NCI-H1694 treated with DMSO at 0.1 percent for 48 hours (cell line): ENCODE measurements at places on chromosomes 7 and 10.

DNA sequence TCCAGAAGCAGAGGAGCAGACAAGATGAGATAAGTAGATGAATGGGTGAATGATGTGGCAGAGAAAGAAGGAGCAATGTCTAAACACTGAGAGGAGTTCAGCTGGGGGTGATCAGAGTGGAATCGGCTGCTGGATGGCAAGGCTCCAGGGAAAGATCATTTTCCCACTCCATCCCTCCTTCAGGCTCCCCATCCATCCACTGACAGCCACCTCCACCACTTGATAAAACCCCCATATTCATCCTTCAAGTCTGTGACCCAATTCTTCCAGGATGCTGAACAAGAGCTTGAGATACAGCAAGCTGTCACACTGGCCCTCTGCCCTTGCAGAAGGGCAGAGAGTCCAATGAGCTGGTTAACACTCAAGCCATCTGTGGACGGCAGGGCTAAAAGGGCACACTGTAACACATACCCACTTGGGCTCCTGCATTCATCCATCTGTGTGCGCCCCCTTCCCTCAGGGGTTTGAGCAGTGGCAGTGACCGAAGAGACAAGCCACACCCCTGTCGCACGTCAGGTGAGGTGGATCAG lies 30.8 kb upstream of the CACNB2 start:
- no peak for DNase-seq

DNA sequence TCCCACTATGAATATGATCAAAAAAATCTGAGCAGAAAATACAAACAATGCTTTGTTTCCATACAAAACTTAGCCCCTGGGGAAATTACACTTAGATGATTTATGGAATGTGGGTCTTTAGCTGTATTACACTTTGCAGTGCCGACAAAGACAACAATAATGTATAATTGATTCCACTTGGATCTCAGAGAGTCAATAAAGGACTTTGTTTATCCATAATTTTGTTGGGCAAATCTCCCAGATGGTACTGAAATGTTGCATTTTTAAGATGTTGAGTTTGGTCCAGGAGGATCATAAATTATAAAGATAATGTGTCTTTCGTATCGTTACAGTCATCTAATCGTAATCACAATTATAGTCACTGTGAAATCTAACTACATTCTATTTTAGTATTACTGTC lies 66.9 kb upstream of the DOCK1 start:
- no peak for DNase-seq

GRCh38 chr10:122144199-122144598 lies 126.9 kb upstream of the BTBD16 start:
- no peak for DNase-seq

GRCh38 chr10:99784016-99784726 lies 1.7 kb downstream of the ABCC2 start:
- no peak for DNase-seq

- DNase-seq, result no peak
Measured at GRCh38 chr10:22252224-22252800, 34.5 kb upstream of the EBLN1 start.

DNA sequence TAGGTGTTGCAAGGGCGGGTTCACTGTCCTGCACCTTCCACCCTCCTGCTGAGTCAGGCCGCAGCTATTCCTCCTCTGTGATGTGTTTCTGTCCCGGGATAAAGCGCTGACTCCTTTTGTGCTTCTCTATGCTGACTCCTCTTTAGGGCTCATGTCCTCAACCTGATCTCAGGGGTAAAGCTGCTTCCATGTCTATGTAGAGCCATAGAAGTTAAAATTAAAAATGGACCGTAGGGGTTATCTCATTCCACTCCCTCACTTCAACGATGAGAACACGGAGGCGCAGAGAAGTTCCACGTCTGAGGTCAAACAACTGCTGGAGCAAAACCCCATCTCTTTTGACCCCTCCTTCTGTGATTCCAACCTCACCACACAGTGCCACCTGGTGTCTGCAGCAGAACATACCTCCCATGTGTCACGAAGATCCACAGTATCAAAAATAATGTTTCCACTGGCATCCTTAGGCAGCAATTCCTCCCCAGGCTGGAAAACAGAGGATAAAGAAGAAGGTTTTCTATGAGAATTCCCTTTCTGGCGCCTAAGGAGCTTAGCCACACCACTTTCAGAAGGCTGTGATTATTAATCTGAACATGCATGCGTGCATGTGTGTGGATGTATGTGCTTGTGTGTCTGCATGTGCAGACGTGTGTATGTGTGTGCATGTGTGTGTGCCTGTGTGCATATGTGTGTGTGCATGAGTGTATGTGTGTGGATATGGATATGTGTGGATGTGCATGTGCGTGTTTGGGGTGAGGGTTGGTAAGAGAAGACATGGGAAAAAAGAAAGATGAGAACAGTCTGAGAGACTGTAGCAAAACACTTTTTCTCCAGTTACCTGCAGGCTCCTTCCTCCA lies 81.2 kb upstream of the UCN3 start:
- DNase-seq, result no peak

GRCh38 chr7:142855756-142856564 lies 1.1 kb downstream of the EPHB6 start:
- no peak for DNase-seq

- no peak for DNase-seq
Measured at GRCh38 chr10:35339942-35340341, 3.6 kb downstream of the CCNY start.

DNA sequence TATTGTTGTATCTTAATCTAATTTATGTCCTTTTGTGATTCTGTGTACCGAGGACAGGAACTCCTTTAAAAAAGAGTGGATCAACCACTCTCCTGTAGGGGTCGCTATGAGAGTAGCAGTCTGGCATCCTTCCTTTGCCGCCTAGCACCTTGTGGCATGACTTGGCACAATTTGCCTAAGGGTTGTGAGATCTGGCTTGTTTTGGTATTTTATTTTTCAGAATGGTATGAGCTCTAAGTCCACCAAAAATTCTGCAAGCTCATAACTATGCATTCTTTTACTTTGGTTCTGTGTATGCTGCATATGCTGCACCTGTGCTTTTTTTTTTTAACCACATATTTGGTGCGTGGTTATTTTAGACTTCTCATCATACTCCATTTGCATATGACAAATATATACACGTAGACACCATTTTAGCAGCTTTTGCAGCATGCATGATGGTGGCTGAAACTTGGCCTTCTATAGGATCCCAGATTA lies 112.8 kb downstream of the CDK14 start:
- DNase-seq, result peak; percentile 88

- DNase-seq, result no peak
Measured at GRCh38 chr10:75143353-75143752, 31.9 kb downstream of the SAMD8 start.

GRCh38 chr7:83366629-83367028 lies 203.9 kb upstream of the PCLO start:
- DNase-seq, result peak; percentile 7

DNA sequence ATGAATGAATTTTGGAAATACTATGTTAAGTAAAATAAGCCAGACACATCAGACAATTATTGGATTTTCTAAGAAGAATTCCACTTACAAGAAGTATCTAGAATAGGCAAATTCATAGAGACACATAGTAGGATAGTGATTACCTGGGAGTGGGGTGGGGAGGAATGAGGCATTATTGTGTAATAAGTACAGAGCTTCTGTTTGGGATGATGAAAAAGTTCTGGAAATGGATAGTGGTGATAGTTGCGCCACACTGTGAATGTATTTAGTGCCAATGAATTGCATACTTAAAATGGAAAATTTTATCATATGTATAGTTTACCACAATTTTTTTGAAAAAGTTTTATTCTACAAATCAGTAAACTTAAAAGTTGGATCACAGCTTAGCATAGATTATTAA lies 297.2 kb upstream of the KAT6B start:
- no peak for DNase-seq

GRCh38 chr10:71750124-71750841 lies 23.0 kb downstream of the VSIR start:
- no peak for DNase-seq

GRCh38 chr10:7788639-7789286 lies 786 bp downstream of the ATP5F1C start:
- DNase-seq, result no peak

- no peak for DNase-seq
Measured at GRCh38 chr10:70652761-70653657, 19.3 kb upstream of the ADAMTS14 start.

GRCh38 chr7:40306596-40306995 lies 171.8 kb downstream of the SUGCT start:
- DNase-seq, result no peak

DNA sequence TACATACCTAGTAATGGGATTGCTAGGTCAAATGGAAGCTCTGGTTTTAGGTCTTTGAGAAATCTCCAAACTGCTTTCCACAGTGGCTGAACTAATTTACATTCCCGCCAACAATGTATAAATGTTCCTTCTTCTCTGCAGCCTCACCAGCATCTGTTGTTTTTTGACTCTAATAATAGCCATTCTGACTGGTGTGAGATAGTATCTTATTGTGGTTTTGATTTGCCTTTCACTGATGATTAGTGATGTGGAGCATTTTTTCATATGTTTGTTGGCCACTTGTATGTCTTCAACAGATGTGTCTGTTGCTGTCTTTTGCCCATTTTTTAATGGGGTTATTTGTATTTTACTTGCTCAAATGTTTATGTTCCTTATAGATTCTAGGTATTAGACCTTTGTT lies 675.5 kb downstream of the SUGCT start:
- DNase-seq, result no peak

- peak; percentile 91 for DNase-seq
Measured at GRCh38 chr7:26490640-26491624, 199.3 kb downstream of the SNX10 start.

DNA sequence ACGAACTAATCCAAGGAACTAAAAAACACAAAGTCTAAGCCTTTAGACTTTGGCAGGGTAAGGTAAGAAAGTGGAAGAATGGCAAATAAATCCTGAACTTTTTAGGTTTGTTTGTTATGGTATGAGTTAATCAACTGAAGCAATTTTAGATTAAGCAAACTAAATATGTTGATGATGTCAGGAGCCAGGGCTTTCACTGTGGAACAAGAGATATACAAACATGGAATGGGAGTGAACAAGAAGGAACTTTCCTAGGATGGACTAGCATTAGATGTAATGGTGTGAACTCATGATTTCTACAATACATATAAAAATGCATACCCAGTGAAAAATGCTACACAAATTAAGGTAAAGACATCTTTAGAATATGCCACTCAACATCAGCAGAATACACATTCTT lies 35.8 kb downstream of the NT5C2 start:
- no peak for DNase-seq

DNA sequence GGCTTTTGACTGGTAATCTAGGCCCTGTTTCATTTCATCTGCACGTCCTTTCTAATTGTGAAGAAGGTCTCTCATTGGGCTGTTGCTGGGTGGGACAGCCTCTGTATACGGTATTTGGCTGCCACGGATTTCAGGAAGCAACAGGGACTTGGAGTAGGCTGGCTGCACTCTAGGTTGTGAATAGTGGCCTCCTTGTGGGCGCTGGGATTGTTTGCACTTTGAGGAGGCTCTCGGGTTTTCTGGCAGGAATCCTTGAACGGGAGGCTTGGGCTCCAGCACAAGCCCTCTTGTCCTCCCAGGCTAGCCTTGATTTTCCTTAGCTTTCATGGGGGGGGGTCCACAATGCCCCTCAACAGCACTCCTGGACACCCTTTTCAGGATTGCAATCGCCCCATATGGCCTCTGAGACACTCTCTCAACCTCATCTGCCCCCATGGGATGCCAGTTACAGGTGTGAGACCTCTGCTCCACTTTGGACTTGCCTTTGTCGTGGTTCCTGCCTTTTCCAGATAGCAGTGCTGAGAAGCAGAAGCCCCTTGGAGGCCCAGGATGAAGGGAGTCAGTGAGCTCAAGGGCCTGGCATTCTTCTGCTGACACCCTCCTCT lies 33.9 kb upstream of the ZNF273 start:
- no peak for DNase-seq

DNA sequence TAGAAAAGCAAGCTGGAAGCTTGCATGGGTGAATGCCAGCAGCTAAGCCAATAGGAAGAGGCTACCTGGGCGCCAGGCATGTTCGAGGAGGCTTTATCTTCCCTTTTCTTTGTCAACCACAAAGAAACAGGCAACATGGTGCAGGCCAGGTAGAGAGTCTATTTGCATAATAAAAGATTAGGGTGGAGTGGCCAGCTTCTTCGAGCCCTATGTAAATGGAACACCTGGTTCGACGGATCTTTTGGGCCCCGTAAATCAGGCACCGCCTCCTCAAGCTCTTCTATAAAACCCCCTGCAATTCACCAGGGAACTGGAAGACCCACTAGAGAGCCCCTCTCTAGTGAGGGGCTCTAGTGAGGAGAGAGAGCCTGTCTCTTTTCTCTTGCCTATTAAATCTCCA lies 1106.2 kb upstream of the CELF2 start:
- DNase-seq, result no peak

GRCh38 chr10:1476455-1476803 lies 260.9 kb downstream of the ADARB2 start:
- DNase-seq, result no peak

DNA sequence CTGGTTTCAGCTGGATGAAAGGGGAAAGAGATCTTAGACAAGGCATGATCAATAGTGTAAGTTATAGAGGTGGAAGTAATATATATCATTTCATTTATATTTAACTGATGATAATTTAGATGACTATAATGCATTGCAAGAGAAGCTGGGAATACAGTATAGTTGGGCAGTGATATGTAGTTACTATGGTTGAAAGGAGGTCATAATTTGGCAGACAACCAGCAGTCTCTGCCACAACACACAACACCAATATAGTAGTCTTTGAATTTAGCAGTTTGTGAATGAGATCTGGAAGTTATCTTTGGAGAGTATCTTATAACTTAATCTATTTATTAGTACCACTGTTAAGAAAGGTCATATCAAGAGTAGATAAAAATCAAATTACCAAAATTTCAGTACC lies 39.9 kb downstream of the TAX1BP1 start:
- no peak for DNase-seq

DNA sequence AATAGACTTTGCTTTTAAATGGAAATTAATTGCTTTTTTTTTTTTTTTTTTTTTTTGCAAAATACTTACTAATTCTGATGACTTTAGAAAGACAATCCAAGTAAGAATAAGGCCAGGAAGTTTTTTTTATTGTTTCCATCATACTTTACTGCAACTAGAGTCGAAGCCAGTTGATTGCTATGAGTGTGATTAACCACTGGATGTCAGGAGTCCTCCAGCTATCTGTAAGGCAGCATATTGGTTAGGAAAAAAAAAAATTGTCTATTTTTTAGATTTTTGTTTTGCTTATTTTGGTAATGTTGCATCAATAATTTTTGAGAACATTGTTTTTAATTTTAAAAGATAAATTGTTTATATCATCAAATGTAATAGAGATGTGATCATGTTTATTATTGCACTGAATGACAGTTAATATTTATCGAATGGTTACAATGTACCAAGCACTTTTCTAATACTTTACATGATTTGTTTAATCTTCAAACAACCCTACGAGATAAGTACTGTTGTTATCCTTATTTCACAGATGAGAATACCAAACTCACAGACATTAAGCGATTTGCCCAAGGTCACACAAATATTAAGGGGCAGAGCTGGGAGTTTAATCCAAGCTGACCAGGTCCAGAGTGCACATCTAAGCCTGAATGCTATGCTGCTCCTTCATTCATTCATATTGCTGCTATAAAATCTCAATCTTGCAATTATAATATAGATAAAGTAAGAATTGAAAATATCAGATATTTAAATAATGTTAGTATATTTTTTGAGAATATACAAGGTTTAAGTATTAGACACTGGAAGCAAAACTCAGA lies 19.9 kb upstream of the LMOD2 start:
- peak; percentile 11 for DNase-seq

- DNase-seq, result no peak
Measured at GRCh38 chr10:103645141-103646054, 151.9 kb downstream of the NEURL1 start.
